Posterior vena cava (tissue), 2 donors: ENCODE measurements at places on chromosomes 5 and 9.

DNA sequence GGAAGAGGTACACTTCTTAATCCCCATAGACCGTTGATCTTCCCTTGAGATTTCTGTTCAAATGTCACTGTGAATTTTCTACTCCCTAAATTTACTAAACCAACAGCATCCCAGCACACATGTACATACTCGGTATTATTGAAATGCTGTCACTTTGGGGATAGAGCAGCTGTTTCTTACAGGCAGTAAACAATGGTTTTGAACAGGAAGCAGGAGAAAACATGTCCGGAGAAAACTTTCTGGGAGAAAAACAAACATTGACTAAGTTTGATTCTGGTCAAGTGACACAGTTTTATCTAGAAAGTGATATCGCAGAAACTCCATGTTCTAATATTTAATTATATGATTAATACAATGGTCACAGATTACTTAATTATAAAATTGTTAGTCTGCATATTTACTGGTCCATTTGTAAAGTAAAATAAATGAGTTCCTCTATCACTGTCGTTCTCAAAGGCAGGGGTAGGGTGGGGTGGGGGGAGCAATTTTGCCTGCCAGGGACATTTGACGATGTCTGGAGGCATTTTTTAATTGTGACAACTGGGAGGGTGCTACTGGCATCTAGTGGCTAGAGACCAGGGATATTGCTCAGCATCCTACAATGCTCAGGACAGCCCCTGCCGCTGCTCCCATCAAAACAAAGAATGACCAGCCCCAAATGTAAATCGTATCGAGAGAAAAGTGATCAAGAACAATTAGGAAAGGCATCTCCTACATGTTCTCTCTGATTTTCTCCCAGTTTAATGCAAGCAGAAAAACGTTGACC is 12.2 kb downstream of the TAS2R1 start:
- no peak for DNase-seq

DNA sequence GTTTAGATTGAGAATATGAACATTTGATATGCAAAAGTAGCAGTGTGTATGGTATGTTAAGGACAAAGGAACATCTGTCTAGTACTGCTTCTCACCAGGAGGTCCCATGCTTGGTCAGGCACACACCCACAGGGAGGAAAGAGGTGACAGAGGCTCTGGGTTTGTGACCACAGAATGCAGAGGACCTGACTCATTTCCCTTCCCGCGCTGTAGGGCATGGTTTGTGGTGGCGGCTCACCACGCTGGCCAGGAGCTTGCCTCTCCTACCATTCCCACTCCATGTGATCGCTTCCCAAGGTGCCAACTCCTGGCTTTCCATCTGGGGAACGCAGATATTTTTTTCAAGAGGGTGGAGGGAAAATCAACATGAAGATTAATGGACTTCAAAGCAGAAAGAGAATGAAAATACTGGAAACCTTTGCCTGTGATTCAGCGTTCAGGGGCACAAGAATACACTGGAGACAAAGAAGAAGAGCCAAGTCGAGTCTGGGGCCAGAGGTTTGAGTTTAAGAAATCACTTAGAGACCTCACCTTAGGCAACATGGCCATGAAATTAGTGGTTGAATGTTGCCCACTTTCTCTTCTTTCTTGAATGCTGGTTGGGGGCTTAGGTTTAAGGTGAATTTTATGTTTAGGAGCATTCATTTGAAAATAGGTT is 477.8 kb downstream of the CCDC171 start:
- DNase-seq, result no peak

DNA sequence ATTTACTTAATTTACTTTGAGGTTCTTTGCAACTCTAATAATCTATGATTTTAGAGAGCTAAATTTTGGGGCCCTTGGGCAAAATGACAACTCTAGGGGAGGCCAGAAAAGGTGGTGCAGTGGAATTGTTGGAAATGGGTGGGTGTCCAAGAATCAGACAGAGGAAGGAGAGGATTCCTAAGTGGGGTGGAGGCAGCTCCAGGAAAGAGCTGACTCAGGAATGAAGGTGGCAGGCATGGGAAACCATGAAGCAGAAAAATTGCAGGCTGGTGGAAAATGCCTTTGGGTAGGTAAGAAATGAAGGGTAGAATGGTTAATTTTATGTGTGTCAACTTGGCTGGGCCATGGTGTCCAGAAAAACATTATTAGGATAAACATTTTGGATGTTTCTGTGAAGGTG is 248.5 kb upstream of the TUT7 start:
- no peak for DNase-seq

GRCh38 chr9:109179801-109180523 is 12.9 kb upstream of the FRRS1L start:
- DNase-seq, result no peak

DNA sequence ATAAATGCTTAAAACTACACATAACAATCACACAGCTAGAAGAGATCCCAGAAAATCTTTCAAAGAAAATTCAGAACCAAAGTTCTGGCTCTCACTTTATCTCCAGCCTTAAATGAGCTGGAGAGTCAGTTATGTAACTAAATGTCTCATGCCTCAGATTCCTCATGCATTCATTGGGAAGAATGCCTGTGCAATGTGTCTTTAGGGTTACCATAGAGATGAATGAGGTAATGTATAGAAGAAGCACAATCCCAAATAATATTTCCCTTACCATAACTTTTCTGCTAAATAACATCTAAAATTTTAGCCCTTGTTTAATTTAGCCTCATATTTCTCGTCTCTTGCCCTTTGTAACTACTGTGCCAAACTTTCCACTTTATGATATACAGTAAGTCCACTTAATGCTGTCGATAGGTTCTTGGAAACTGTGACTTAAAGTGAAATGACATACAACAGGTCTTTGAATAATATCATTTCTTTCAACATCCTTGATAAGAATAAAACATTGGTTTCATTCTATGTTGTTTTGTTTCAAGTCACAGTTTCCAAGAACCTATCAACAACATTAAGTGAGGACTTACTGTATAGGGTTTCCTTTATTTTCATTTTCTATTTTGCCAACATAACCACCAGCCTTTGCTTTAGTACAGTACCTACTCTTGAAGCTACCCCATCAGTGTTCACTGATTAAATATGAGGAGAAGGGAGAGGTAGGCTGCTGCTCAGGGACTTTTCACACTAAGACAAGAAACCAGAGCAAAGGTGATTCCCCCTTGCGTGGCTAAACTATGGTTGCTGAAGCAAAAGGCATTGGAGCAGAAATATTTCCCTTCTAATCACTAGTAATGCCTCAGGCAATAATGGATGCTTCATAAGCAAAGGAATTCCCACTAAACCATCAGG is 295.7 kb upstream of the PTGER4 start:
- DNase-seq, result no peak

GRCh38 chr5:67082941-67083340 is 113.7 kb downstream of the CD180 start:
- DNase-seq, result no peak

- no peak for DNase-seq
These were observed 50.0 kb downstream of the TENT4A start for GRCh38 chr5:6763191-6763590.

DNA sequence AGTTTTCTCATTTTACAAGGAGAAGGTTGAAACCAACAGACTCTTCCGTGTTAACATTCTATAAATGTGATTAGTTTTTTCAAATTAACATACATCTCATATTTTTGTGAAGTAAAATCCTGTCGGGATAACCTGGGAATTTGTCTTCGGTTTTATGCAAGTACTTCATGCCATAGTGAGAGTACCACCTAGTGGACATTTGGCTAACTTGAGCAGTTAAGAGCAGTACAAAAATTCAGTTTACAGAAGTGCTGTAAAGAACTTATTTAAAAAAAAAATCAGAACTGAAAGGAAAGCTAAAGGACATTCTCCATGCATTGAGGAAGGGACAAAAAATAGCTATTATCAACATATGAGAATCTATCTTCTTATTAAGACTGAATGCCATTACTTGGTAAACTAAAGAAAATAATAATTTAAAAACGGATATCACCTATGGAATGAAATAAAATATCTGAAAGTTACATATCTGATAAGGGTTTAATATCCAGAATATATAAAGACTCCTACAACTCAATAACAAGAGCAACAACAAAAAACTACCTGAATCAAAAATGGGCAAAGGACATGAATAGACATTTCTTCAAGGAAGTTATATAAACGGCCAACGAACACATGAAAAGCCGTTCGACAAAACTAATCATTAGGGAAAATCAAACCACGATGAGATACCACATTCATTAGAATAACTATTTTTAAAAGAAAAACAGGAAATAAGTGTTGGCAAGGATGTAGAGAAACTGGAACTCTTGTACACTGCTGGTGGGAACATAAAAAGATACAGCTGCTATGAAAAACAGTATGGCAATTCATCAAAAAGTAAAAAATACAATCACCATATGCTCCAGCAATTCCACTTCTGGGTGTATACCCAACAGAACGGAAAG is 117.0 kb upstream of the GNA14 start:
- no peak for DNase-seq

DNA sequence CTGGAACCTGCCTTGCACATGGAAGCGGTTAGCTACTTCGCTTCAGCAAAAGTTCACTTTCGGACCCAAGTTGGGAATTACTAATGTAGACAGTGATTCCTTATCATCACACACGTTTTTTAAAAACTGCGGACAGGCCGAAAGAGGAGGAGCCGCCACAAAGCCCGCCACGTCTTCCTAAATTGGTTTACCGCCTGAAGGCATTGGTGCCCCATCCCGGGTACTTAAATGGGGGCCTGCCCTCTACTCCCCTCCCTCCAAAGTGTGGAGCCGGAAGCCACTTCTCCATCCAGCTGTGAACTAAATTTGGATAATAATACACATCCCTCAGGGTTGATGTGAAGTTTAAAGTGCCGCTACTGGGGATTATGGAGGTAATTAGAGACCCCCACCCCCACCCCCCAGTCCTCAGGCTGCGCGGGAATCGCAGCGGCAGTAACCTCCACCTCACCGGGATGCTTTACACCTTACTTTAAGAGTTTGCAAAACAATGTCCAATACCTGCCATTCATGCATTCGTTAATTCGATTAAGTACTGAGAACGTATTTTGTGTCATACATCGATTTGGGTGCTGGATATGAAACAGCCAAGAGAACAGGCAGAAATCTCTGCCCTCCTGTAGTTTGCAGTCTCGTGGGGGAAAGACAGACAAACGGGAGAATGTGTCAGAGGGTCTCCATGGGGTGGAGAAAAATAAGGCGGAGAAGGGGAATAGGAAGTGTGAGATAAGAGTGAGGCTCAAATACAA is 937 bp upstream of the MACROH2A1 start:
- DNase-seq, result no peak

GRCh38 chr5:140986117-140986521 is 19.8 kb downstream of the PCDHAC2 start:
- DNase-seq, result no peak

DNA sequence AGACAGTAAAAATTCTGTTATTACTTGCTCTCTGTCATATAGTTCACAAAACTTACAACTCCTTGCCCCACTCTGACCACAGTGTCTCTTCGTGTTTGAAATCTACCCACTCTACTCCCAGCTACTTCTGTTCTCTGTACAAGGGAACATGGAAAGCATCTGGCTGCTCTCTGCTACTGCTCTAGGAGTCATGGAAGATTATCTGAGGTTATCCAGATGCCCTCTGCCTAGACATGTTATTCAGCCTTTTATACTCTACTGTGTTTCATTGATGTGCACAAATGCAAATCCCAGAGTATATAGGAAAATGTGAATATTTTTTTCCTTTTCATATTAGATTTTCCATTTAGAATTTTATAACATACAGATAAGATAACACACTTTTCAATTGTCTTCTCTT is 1525.6 kb downstream of the MAT2B start:
- no peak for DNase-seq

DNA sequence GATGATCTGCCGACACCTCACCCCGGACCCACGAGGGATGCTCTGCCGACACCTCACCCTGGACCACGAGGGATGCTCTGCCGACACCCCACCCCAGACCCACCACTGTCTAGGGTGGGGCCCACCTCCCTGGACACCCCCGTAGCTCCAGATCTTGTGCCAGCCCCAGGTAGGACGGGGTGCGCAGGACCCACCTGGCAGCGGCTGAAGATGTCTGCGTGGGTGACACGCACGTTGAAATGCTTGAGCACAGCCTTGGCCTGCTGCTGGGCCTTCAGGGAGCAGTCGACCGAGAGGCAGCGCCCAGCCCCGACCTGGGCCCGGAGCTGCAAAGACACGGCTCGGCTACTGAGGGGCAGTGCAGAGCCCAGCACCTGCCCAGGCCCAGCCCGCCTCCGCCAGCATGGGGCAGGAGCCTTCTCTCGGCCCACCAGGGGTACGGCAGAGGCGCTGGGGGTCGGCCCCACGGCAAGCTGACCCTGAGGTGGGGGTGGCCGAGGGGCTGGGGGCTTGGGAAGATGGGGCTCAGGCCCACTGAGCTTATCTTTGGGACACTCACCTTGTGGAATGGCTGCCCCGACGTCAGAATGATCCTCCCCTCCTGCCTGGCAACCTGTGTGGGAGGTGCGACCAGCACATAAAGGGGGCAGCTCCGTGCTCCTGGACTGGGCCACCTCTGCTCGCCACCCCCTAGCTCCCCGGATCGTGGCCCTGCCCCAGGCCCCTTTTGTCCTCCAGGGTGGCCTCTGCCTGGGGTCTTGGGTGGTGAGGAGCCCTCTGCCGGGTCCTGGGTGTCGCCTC is 21.7 kb upstream of the NRARP start:
- DNase-seq, result peak; percentile 76

DNA sequence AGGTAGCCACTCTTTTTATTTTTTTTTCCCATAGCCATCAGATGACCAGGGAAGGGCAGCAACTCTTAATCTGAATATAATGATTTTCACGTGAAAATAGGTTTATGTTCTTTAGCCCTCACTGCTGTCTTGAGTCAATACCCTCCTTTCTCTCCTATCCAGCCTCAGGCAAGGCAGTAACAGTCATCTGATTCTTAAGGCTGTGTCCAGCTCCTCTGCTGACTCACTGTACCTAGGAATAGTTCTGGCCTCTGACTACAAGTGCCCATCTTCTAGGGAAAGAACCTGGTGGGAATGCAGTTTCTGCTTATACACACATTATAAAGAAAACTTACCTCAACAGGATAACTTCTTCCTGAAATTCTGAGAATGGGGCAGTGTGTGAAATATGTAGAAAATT is 30.7 kb downstream of the DHX29 start:
- no peak for DNase-seq
